ENCODE measurements at places on chromosomes 1 and 21. TPM values are rescaled to one million over a fixed set of nuclear protein-coding genes. Genes with fewer than 3 reads are reported as not detected.

GRCh38 chr1:182563095-182563494 lies 26.0 kb downstream of the RNASEL start:
- no peak for DNase-seq

GRCh38 chr21:24941316-24942185 lies 665.7 kb downstream of the MRPL39 start:
- DNase-seq = no peak

- no peak for DNase-seq
Measured at GRCh38 chr1:242535986-242536385, 11.5 kb upstream of the PLD5 start.

DNA sequence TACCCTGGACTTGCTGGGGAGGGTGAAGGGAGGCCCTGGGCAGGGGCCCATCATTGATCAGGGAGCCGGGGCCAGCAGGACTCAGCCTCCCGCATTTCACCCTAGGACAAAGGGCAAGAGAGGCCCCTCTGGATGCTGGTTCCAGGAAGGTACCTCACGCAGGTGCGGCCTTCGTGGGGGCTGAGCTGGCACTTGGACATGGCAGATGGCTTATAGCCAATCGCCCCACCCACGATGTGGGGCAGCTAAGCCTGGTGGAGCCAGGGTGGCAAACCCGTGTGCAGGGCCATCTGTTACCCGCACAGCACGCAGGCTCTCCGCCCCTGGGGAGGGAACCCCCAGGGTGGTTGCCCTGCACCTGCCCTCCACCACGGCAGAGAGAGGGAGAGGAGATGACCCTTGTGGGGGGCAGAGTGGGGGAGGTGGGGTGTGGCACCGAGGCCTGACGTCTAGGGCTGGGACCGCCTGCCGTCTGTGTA lies 2.5 kb downstream of the TFF3 start:
- DNase-seq = no peak

- DNase-seq = no peak
Measured at GRCh38 chr1:11180342-11180744, 8.8 kb upstream of the ANGPTL7 start.

DNA sequence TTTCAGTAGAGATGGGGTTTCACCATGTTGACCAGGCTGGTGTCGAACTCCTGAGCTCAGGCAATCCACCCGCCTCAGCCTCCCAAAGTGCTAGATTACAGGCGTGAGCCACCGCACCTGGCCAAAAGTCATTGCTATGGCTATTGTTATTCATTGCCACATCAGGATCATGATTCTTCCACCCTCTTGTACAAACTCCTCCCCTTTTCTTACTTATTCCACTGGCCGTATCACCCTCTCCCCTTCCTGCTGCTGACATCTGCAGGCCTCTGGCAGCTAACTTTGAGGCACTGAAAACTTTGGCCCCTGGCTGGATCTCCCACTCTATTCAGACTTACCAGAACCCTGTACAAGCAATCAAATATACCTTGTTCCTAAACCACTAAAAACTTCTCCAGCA lies 10.9 kb downstream of the TMEM53 start:
- DNase-seq = no peak

- no peak for DNase-seq
Measured at GRCh38 chr1:69109277-69109676, 458.4 kb upstream of the LRRC7 start.

GRCh38 chr1:6703016-6703415 lies 1.4 kb upstream of the DNAJC11 start:
- DNase-seq = no peak

GRCh38 chr21:44911384-44912157 lies 9.1 kb downstream of the ITGB2 start:
- no peak for DNase-seq

DNA sequence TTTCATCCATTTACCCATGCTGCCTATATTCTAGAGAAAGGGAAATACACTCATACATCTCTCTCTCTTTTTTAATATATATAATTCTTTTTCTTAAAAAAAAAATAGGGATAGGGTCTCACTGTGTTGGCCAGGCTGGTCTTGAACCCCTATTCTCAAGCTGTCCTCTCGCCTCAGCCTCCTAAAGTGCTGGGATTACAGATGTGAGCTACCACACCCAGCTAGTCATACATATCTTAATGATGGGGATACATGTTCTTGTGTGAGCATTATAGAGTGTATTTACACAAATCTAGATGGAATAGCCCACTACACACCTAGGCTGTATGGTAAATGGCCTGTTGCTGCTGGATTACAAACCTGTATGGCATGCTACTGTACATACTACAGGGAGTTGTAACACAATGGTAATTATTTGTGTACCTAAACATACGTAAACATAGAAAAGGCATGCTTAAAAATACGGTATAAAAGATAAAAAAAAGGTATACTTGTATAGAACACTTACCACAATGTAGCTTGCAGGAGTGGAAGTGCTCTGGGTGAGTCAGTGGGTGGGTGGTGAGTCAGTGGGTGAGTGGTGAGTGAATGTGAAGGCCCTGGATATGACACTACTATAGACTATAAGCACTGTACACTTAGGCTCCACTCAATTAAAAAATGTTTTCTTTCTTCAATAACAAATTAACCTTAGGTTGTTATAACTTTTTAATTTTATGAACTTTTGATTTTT lies 72.9 kb downstream of the IVNS1ABP start:
- DNase-seq = no peak

GRCh38 chr21:41213021-41213420 lies 45.1 kb downstream of the BACE2 start:
- no peak for DNase-seq

DNA sequence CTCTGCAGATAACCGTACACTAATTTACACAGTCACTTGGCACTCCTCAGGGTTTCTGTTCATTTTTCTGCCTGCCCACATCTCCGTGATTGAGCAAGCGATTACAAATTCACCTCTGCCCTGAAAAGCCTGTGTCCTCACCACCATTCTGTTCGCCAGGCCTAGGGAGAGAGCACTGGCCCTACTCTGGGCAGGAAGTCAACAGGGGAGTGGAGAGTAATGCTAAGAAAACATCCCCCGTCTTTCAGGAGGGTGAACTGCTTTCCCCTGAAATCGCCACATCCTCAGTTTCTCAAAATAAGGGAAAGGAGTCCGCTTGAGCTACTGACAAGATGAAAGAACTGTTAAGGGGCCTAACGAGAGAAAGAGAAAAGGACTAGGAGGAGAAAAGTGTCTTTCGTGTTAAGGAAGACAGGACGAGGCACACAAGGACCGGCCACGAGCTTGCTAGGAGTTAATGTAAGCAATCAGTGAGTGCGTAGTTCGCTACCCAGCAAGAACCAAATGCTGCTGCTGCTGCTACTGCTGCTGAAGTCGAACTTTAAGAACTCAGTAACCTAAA lies 632 bp downstream of the PEX19 start:
- DNase-seq = peak; percentile 24

GRCh38 chr1:39139723-39140360 lies 64.7 kb upstream of the MACF1 start:
- peak; percentile 23 for DNase-seq

GRCh38 chr1:233796146-233796783 lies 108.2 kb upstream of the SLC35F3 start:
- DNase-seq = no peak

SPAG17 gene
- total RNA-seq = 3.3 TPM

PPOX gene
- total RNA-seq = 16.7 TPM

TRIM45 gene
- total RNA-seq = 6.9 TPM

CAPN2 gene
- total RNA-seq = 81.8 TPM

PEAR1 gene
- total RNA-seq = 5.5 TPM

TRIM46 gene
- 0.20 TPM for total RNA-seq

PAQR6 gene
- 0.79 TPM for total RNA-seq

HCRTR1 gene
- not detected for total RNA-seq

PGBD5 gene
- total RNA-seq = 2.7 TPM

RSRP1 gene
- total RNA-seq = 77.6 TPM

INAVA gene
- 16.4 TPM for total RNA-seq
